ENCODE measurements at places on chromosomes 4 and X.

- DNase-seq = no peak
Observed at GRCh38 chr4:58048491-58048890, 938.3 kb upstream of the IGFBP7 start.

DNA sequence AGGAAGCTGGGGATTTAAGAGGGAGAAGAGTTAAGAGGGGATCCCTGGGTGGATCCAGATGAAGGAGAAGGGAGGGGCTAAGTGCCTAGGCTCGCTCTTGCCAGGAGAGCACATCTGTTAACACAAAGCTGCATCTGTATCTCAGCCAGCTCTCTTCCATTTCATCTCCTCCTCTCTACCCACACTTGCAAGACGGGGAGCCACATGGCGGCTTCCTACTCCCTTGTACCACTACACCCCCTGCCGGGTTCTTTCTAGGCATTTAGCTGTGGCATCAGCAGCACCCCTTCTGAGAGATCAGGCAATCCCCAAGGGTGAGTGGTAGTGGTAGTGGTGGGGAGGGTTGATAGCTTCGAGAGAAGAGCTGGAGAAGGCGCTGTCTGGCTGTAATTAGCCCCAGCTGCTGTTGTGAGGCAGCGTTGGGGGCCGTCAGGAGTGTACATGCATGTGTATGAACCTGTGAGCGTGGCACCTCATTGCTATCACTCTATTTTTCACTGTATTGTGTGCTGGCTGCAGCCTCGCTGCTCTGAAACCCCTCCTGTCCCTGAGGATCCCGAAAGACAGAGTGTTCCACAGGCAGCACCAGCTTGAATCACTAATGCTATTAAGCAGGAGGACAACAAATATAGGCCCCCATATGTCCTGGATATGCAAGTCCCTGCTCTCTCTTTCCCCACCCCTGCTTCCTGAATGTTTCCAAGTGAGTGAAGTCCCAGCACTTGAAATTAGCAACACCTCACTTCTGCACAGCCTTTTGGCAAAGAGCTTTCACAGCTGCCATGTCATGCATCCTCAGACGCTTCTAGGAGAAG is 73.7 kb downstream of the RTL9 start:
- no peak for DNase-seq

DNA sequence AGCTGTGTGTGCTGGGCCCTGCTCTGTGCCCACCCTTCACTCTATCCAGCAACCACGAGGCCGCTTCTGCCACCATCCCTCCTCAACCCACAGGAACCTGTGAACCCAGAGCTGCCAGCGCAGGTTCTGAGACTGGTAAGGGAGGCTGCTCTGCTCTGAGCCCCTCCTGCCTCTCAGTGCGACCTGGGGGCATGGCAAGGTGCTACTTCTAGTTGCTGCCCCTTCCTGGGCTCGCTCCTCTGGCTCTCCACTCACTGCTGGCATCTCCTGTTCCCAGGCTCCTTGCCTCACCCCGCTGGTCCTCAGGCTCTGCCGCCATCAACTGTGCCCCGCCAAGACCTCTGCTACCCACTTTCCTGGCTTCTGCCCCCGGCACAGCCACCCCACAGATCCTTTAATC is 39.3 kb downstream of the RNF212 start:
- no peak for DNase-seq

DNA sequence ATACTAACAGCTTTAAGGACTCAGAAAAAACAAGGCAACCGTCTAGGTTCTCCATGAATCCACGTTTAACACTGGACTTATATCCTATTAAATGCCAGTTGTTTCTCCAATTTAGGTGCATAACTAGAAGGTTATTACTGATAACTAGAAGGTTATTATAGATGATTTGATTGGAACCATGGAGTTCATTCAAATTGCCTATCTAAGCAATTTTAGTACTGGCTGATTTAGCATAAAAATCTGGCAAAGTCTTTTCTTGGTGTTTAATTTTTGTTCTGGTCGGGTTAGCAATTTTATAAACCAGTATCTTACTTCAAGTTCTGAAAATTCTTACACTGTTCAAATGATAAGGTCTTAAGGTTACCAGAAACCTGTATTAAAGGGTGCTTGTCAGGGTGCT is 672.8 kb upstream of the GNPDA2 start:
- no peak for DNase-seq

GRCh38 chrX:117510453-117510852 is 606.2 kb downstream of the KLHL13 start:
- DNase-seq = no peak

GRCh38 chr4:98505992-98506391 is 152.4 kb downstream of the TSPAN5 start:
- no peak for DNase-seq

DNA sequence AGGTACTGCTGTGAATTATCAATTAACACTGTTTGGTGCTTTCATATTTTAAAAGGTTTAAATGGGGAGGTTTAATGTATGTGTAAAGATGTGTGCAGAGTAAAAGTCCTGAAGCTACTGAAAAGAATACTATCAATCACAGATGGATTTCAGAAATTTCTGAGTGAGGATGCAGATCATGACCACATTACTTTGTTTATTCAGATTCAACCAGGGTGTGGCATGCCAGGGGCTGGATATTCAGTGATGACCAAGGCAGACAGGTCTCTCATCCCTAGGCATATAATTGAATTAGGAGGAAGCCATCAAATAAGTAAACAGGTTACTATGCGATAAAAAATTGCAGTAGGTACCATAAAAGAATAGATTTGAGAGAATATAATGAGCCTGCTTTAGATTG is 28.0 kb upstream of the ANKRD50 start:
- DNase-seq = no peak

GRCh38 chr4:83558059-83558653 is 22.2 kb downstream of the GPAT3 start:
- DNase-seq = no peak

DNA sequence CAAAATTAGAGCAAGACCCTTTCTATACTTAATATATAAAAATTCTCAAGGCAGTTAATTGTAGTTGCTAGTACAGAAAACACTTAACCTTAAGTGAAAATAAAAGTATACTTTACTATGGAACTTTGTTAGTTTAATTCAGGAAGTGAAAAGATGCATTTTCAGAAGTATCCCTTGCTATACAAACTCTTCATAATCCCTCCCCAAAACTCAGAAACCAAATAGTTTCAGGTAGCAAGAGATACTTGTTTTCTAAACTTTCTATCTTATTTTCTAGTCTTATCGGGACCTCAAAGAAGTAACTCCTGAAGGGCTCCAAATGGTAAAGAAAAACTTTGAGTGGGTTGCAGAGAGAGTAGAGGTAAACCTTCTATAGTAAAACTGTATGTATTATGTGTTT is 14.3 kb downstream of the PAICS start:
- DNase-seq = no peak

DNA sequence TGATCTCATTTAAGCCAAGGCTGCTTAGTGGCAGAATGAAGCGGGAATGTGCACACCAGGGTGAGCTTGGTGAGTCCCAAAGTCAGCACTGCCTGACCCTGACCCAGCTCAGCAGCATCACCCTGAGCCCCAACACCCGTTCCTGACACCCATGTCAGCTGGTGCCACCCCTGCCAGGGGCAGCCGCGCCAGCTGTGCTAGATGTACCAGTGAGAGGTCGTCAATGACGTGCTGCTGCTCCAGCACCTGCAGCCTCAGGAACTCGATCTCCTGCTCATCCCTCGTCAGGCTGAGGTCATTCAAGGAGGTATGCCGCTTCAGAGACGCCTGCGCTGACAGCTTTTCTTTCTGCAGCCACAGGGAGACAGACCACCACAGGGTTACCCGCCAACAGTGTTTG is 61.7 kb upstream of the C4orf50 start:
- DNase-seq = no peak

DNA sequence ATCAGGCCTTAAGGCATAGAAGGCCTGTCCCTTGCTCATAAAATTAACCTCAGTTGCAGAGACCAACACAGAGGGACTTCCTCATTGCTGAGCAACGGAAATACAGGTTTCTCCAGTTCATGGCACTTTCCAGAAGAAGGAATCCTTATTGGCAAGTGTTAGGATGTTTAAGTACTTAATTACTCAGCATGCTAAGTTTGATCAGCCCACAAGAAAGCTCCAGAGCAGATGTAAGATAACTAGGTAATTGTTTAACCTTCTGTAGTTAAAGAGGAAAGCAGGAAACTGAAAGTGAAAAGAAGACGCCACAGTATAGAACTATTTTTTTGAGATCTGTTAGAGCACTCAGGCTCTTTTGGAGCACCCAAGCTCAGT is 33.5 kb downstream of the SMS start:
- no peak for DNase-seq
